AG20443 (cell line): ENCODE measurements at places on chromosomes 1 and 21.

DNA sequence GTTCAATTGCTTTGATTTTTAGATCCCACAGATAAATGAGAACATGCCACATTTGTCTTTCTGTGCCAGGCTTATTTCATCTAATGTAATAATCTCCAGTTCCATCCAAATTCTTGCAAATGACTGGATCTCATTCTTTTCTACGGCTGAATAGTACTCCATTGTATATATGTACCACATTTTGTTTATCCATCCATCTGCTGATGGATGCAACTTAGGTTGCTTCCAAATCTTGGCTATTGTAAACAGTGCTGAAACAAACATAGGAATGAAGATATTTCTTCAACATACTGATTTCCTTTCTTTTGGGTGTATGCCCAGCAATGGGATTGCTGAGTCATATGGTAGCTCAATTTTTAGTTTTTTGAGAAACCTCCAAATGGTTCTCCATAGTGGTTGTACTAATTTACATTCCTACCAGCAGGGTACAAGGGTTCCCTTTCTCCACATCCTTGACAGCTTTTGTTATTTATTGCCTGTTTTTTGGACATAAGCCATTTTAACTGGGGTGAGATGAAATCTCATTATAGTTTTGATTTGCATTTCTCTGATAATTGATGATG lies 344.4 kb downstream of the KCTD3 start:
- DNase-seq: no peak

- no peak for DNase-seq
Measured at GRCh38 chr1:232591344-232591743, 38.6 kb downstream of the SIPA1L2 start.

DNA sequence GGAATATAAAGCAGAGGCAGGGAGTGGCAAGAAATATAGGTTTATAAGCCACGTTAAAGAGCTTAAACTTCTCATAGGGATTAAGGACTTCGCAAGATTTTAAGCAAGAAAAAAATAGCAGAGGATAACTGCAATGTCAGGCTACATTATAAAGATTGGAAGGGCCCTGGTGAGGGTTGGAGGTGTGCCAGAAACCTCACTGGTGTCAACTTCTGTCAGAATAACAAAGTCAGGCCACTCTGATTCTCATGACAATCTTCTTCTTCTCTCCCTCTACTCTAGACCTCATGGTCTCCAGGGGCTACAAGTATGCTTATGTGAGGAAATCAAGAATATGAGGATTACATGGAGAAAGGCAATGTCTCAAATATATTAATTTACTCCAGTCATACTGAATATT lies 32.6 kb upstream of the FMO2 start:
- no peak for DNase-seq

GRCh38 chr1:77950873-77951272 lies 28.0 kb downstream of the FUBP1 start:
- DNase-seq: no peak

- no peak for DNase-seq
Measured at GRCh38 chr1:233081735-233082134, 131.3 kb downstream of the NTPCR start.

DNA sequence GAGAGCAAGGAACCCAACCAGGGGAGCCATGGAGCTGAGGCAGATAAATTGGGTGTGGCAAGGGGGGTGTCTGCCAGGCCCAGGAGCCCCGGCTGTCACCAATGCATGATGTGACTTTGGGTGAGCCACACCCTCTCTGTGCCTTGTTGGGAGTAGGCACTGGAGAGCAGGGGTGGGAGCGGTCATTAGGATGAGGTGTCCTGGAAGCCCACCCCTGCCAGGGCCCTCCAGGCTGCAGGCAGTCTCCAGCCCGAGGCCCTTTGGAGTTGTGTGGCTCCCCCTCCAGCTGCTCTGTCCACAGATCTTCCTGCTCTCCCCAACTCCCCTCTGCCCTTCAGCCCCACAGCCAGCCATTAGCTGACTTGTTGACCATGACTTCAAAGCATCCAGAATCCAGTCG lies 11.4 kb downstream of the MX2 start:
- no peak for DNase-seq

DNA sequence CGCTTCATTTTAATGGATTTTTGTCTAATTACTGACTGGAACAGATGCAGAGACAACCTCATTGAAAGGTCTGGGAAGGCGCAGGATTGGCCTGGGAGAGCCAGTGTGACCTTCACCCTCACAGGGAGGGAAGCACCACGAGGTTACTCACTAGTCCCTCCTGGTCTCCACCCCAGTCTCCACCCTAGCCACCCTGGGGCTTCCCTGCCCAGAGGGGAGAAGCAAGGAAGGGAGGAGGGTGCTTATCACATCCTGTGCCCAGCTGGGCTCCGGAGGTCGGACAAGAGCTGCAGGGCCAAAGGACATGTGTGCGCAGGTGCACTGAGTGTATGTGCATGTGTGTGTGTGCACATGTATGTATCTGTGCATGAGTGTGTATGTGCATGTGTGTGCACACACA lies 220.1 kb upstream of the VAMP3 start:
- no peak for DNase-seq
